ENCODE measurements at places on chromosomes 7 and 10. TPM values are rescaled to one million over a fixed set of nuclear protein-coding genes. Genes with fewer than 3 reads are reported as not detected.

CALML3 gene
- not detected for total RNA-seq

CDHR3 gene
- total RNA-seq: 3.1 TPM

HOXA10 gene
- not detected for total RNA-seq

PDK4 gene
- total RNA-seq: 3.6 TPM

ABCB4 gene
- total RNA-seq: 0.99 TPM
